Activated T-helper 2 cell treated with anti-CD3 and anti-CD28 coated beads, Interferon-gamma antibody, Interleukin-2, Interleukin-4, amounts not matched to agents 10 μg/mL and 5 μg/mL and 100 μg/mL, durations not matched to agents 14 hours and 24 hours and 36 hours (primary cell): ENCODE measurements at places on chromosomes 3 and 15. TPM values are rescaled to one million over a fixed set of nuclear protein-coding genes. Genes with fewer than 3 reads are reported as not detected.

The GABRB3 gene
- not detected in 2 replicates for total RNA-seq

The TUSC7 gene
- total RNA-seq = not detected in 2 replicates

The CLDN1 gene
- total RNA-seq = 5.7 and 6.0 TPM in 2 replicates

The HOMER2 gene
- total RNA-seq = 66.1 and 73.3 TPM in 2 replicates

The PAK6 gene
- total RNA-seq = 0.27 and 0.78 TPM in 2 replicates

The CLRN1 gene
- not detected in 2 replicates for total RNA-seq
